ENCODE measurements at places on chromosomes 5 and 9.

- no peak for DNase-seq
These were observed 19.6 kb downstream of the TCOF1 start for GRCh38 chr5:150376799-150377771.

- DNase-seq: no peak
These were observed 56.2 kb downstream of the DUSP1 start for GRCh38 chr5:172714491-172715420.

DNA sequence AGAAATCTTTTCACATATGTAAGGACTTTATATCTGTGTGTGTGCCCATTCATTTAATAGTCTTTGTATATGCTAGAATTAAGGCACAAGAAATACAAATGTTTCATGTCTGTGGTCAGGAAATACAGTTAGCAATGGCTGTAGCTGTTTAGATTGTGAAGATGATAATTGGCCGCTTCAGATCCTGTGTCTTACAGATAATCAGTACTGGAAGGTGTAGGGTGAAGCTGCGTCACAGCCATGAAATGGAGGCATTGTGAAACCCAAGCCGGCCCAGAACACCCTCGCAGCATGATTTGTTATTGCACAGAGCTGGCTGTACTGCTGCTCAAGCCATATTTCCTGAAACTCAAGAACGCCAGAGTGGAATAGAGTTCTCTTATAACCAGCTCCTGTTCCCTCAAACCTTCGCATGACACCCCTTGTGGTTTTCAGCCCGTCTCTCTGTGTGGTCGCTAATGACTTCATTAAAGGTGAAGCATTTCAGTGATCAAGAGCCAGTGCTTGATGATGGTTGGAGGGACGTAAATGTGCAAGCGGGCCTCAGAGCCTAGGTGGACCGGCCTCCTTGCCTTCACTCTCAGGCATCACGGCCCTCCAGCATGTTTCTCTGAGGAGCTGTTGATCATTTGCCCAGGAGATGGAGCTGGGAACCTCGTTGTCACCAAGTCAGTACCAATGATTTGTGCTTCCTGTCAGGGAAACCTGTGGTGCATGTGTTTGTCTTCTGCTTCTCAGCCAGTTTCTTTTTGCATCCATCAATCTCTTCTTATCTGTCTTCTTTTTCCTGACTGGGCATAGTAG lies 80.1 kb downstream of the F2RL2 start:
- DNase-seq: no peak

DNA sequence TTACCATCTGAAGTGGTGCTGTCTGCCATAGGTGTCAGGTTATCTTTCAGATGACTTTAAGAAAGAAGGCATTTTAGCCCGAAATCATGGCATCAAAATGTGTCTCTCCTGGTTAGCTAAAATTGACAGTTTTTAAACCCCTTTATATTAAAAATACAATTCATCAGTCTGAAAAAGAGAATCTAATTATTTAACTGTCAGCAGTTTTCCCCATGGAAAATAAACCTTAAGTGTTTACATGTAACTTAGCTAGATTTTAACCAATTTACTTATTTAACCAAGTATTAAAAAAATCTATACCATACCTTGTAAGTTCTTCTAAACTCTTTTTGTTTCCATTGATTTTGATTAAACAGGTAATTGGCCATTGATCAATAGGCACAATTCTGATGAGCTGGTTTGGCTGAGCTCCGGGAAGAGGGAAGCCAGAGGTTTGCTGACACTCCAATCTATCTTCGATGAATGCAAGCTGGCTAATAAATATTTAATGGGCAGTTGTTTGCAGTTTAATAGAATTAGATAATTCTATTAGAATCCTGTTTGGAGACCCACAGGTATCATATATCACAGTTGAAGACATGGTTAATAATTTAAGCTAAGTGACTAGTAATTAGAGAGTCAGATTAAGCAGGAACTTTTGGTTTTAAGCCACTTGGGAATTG lies 114.0 kb downstream of the MAT2B start:
- no peak for DNase-seq

GRCh38 chr9:98539954-98540353 lies 168.8 kb downstream of the GABBR2 start:
- no peak for DNase-seq

GRCh38 chr5:1926071-1926440 lies 43.3 kb upstream of the IRX4 start:
- no peak for DNase-seq

DNA sequence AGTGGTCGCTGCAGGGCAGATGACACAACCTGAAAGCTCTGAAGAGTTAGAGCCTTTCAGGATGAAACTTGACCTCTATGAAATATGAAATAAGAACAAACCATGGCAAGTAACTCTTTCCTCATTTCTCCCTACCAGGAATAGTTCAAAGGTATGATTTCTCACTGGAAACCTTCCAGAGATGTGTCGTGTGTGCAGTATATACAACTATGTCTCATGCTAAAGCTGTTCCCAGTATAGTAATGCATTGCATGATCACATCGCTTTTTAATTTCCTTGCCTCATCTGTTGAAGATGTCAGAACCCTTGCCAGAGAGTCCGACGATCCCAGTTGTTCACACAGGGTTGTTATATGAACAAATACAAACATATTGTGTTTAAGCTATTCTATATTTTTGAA lies 45.8 kb upstream of the RGMB start:
- no peak for DNase-seq

- no peak for DNase-seq
These were observed 5.5 kb upstream of the DBN1 start for GRCh38 chr5:177478711-177479646.

DNA sequence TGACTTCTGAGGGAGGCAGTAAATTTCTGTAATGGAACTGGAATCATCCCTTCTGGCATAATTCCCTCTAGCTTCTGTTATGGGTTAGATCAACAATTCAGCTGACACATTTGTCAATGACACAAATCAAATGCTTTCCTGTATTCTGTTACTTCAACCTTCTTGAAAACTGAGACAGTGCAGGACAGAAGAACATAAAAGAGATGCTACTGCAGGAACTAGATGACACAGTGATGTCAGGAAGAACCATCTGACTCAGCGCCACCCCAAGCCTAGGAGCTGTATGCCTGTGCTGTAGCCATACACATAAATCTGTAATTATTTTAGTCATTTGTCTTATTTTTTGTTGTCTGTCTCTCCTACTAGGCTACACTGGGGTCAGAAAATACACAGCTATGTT lies 18.2 kb upstream of the CEP120 start:
- no peak for DNase-seq

- DNase-seq: no peak
These were observed 105.2 kb downstream of the TRIM32 start for GRCh38 chr9:116792271-116792670.
